ENCODE measurements at places on chromosomes 7 and 10.
A peak's percentile ranks its signal among the peaks of the same experiment; 100 is the strongest.

- DNase-seq, result peak; percentile 84
Observed at GRCh38 chr10:35372329-35372728, 36.0 kb downstream of the CCNY start.

DNA sequence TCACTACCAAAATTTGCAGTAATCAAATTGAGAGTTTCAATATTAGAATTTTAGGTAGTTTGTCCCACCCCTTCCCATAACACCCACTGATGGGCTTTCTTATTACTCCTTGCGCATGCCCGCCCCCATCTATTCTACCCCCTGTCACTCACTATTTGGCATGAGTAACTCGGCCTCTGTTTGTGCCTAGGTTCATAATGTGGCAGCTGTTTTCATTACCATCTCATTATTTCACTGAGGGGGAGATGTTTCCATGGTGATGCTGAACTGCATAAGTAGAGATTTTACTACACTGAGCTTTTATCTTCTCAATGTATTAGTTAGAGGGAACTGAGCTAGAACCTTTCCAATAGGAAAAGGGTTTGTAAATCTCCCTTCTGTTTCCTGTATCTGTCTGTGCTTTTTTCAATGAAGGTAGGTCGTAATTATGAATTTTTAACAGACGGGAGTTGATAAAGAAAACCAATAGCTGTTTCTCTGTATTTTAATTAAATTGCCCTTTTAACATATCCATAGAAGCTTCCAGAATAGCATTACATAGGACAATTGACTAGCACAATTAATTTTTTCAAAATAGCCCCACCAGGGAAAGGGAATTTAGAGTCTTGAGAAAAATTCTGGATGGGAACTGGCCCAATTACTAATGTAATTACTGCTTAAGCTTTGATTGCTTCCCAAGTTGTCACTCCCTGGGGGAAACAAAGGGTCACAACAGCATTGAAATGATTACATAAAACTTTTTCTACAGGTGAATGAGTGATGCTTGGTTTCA lies 33.4 kb downstream of the PRPS1L1 start:
- no peak for DNase-seq

DNA sequence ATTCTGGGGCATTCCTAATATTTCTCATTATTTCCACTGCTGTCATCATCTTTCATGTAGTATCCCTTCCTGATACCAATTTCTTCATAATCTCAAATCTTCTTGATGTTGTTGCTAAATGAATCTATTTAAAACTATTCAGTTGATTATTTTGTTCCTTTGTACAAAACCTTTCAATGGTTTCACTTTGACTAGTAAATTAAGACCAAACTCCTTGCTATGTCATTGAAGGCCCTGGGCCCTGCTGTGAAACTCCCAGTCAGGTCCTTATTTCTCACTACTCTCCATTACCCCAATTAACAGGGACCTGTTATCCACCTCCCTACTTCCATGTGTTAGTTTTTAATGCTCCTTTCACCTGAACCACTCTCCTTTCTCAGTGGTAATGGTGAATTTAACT lies 97.0 kb downstream of the CTTNBP2 start:
- no peak for DNase-seq

GRCh38 chr10:69047111-69047832 lies 40.6 kb upstream of the SRGN start:
- DNase-seq, result no peak

DNA sequence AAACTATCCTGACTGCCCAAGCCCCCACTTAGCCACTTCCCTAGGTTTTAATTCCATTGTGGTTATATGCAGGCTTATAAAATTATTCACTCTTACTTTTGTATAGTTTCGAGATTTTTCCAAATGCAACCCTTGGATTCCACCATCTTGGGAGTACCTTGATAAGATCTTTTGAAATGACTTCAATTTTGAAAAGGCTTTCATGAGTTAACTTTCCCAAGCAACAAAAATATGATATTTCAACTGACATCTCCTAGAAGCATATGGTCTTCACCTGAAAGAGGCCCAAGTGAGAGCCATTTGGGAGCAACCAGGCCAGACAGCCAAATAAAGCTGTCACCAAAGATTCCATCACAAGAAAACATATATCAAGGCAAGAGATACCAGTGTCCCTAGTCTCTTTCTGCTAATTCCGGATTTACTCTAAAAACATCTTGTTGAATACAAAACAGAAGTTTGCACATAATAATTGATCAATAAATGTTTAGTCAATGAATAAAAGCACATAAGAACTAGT lies 1.7 kb upstream of the ST8SIA6 start:
- DNase-seq, result no peak

DNA sequence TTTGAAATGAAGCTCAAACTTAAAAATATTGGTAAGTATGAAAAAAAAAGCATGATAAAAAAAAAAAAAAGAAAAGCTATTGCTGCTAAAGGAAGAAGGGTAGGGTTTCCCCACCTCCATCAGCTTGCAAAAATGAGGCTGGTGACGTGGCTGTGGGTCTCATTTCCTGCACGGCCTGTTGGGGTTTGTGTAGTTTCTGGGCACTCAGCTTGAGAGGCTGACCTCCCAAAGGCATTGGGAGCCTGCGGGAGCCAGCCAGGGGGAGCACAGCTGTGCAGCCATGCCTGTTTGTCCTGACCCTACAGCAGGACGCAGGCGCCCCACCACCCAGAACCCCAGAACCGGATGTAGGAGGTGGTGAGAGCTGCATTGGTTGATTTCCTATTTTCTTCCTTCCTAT lies 48.8 kb upstream of the CARD11 start:
- DNase-seq, result no peak

GRCh38 chr10:60149003-60149402 lies 240.7 kb downstream of the ANK3 start:
- DNase-seq, result peak; percentile 38

DNA sequence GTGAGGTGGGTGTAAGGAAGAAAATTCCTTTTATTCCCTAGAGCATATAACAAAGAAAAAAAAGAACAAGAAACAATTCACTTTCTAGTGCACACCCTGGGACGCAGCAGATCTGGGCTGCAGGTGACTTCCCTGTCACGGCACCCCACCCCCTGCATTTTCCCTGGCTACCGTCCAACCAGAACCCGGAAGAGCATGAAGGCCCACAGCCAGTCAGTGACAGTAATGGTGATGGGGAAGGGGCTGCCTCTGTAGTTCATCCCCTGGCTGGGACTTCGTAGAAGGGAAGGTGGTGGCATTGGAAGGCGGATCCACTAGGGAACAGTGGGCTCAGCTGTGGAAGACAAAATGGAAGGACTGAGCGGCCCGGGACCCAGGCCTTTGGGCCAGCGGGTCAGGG lies 236.7 kb downstream of the BUB3 start:
- no peak for DNase-seq

DNA sequence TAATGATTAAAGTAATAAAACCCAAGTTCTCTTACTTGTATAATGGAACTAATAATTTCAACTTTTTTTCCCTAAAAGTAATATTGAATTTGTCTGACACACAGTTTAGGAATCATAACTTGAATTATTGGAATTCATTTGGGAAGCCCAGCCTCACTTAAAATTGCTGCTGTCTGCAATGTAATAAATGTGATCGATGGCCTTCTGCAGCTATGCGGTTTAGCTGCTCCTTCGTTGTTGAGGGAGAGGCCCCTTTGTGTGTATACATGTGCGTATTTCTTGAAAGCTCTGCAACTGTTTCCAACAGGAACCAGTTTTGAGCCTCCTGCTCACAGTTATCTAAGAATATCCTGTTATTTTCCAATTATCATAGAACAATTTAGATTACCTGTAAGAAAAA lies 152.5 kb downstream of the AKR1D1 start:
- no peak for DNase-seq

DNA sequence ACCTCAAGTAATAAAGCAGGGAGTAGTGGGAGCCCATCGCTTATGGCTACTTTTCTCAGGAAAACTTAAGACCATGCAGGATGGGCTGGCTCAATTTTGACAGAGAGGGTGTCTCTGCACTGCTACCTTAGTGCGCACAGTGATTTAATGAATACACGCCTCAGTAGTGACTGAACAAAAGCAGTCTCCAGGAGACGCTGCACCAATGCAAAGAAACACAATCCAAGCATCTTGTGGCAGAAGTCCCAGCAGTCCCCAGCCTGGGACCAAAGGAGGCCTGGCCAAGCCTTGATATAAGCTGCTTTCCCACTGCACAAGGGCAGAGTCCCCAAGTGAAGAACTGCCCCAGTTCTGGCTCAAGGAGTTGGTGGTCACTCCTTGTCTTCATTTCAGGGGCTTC lies 368.9 kb downstream of the KCNMA1 start:
- DNase-seq, result no peak

DNA sequence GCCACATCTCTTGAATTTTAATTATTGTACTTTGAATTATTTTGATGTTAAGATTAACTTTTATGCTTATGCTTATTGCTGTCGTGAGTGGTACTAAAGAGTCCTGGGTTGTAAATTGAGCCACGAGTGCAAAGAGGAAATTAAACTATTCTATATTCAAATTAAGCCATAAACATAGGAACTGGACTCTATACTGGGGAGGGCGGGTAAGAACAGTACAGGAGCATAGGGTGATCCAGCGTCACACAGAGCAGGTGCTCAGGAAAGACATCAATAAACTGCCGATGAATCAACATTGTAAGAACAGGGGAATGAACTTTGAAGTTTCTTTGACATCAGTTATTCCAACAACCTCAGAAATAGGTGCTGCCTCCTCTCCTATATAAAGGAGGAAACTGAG lies 219.6 kb downstream of the CACNB2 start:
- no peak for DNase-seq

- DNase-seq, result peak; percentile 10
Observed at GRCh38 chr7:110309941-110310340, 781.0 kb upstream of the LRRN3 start.

GRCh38 chr7:16071246-16071857 lies 350.0 kb downstream of the CRPPA start:
- DNase-seq, result peak; percentile 70

Data from kidney tubule cell (primary cell).